ENCODE measurements at places on chromosomes 13 and 19.

DNA sequence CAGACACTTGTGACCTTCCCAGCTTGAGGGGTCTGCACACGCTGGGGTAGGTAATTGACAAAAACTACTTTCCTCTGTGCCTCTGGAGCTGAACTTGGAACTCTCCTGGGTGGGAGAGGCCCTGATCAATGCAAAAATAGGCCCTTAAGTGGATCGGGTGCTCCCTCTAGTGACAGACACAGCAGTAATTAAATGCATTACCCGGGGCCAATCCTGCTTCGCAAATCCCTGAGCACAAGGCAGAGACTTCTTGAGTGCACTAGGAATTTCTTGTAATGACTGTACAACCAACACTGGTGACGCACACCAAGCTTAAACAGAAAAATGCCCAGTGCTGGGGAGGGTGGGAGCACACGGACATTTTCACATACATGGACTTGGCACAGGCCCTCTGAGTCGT lies 10.6 kb upstream of the UBE2S start:
- DNase-seq = peak; percentile 63

DNA sequence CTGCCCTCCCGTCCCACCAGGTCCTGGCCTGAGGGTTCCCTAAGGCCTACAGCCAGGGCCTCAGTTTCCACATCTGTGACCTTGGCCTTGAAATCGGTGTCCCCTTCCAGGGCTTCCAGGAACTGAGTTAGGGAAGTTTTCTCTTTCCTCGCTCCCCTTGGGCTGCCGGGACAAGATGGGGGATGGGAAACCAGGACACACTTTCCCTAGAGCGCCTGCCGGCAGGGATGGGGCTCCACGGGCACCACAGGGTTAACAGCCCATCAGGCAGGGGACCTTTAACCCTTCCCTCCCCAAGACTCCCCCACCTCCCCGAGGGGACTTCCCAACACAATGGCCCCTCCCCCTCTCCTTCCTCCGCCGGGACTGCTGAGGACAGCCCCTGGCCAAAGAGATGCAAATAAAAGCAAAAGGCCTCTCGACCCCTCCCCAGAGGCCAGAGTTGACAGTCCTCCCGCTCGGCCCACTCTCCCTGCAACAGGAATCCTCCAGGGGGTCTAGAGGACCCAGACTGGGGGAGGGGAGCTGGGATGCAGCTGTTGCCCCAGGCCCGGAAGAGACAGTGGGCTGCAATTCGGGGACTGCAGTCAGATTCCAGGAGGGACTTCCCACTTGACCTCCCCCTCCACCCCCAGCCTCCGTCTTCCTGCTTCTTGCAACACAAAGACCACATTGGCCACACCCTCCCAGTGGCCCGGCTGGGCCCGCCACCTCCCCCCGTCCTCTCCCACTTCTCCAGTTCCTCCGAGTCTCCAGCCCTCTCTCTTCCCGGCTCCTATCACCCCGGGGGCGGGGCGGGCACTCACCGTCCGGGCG lies 3.4 kb downstream of the BBC3 start:
- DNase-seq = no peak

GRCh38 chr19:58330458-58330857 lies 3.7 kb downstream of the ZSCAN22 start:
- DNase-seq = no peak

DNA sequence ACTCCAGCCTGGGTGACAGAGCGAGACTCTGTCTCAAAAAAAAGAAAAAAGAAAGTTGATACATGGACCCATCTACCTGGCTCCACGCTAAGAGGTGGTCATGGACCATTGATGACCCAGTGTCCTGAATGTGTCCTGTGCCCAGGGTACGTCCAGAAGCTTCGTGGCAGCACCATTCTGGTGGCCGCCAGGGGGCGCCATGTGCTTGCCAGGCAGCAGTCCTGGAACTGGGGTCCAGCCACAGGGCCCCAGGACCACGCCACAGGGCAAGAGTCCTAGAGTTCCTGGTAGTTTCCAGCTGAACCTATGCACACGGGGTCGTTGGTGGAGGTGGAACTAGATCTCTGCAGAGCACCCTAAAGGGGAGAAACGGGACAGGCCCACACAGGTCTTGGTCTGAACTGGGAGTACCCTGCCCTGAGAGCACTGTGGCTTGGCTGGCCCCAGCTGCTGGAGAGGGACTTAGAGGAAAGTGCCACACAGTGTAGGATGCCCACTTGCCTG lies 19.9 kb upstream of the FBXO27 start:
- DNase-seq = peak; percentile 22

DNA sequence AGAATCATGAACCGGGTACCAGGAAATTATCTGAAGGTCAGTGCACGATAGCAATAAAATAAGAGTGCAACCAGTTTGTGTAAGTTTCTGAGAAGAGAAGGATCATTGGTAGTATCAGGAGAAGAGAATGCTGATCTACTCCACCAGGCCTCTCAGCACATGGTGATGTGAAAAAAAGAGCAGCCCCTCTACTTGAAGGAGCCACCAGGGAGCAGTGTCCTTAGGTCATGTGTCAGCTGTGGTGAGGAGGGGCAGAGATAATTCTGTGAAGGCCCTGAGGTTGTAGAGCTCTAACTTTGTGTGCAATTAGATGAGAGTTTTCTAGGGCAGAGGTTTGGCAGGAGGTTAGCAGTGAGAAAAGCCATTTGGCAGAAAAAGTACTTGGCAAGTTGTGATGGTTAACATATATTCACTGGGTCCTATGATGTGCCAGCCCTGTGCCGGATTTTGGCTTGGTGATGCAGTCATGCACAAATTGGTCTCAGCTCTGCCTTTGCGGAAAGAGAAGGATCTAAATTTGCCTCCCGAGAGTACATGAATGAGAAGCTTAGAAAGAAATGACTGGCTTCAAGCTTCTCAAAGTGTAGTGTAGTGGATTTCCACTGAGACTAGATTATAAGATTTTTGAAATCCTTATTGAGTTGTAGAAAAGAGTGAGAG lies 19.2 kb upstream of the ZC3H13 start:
- DNase-seq = no peak

GRCh38 chr13:43401361-43401760 lies 378.0 kb downstream of the DNAJC15 start:
- no peak for DNase-seq

GRCh38 chr19:54162241-54162805 lies 2.8 kb upstream of the LENG1 start:
- peak; percentile 88 for DNase-seq

- DNase-seq = no peak
Observed at GRCh38 chr19:19568802-19569756, 31.0 kb downstream of the CILP2 start.

DNA sequence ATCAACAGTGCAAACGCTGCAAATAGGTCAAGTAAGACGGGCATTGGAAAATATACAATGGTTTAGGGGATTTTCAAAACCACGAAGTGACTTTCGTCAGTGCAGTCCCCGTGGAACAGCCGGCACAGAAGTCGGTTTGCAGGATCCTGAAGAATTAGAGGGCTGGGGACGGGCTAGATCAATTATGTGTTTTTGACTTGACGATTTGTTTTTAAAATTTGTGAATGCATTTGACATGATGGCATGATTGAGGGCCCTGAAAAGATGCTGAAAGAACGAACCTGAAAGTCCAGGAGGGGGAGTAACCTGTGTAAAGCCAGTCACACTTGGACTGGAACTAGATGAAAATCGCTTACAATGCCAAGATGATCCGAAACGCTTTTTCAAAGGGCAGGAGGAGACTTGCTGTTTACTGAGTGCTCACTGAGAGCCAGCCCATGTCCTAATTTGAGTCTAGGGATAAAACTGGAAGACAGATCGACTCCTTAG lies 8.9 kb upstream of the DGKH start:
- no peak for DNase-seq

- DNase-seq = no peak
Observed at GRCh38 chr19:47391510-47392223, 27.7 kb downstream of the MEIS3 start.

- DNase-seq = no peak
Observed at GRCh38 chr19:55300886-55301458, 17.2 kb downstream of the BRSK1 start.

DNA sequence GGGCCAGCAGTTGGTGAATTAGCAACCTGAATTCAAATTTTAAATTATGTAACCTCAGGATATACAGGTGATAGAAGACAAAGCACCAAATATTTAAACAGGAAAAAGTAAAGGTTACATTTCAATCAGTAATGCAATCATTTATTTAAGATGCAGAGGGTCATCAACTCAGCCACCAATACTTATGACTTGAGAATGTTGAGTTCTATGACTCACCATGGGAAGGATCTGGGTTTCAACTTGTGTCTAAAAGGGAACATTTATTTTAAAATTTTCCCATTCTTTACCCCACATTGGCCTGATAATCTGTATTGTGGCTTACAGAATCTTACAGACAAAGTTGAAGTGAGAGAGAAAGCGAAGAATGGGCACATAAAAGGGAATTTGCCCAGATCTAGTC lies 418.0 kb downstream of the NDFIP2 start:
- DNase-seq = no peak

GRCh38 chr19:35155441-35155840 lies 906 bp downstream of the FXYD5 start:
- DNase-seq = no peak

DNA sequence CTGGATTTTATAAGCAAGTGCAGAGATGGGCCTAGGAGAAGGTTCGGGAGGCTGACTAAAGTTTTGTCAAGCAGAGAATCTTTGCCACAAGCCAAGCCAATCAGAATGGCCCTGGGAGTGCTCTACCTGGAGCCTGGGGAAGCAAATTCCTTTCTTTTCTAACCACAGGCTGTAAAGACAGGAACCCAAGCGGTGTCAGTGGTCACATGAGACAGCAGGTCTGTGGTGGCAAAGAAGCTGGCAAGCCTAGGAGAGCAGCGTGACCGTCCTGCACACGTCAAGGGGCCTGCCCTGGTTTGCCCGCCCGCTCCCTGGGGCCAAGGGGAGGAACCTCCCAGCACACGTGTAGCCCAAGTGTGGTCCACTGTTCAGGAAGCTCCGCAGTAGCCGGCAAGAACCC lies 90.8 kb downstream of the IPO5 start:
- no peak for DNase-seq

DNA sequence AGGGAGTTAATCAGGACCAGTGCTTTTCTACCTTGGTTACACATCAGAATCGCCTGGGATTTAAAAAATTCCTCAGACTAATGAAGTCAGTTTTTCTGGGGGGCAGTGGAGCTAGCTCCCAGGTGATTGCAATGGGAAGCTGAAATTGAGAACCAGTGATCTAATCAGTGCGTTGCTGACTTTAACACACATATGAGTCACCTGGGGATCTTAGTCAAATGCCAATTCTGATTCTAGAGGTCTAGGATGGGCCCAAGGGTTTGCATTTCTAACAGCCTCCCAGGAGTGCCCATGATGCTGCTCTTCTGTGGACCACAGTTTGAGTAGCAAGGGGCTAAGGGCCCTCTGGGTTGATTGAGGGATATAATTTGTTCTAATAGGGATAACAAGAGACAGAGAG lies 54.5 kb downstream of the KL start:
- DNase-seq = no peak

All from NCI-H526 treated with DMSO at 0.1 percent for 48 hours (cell line).